ENCODE measurements at places on chromosomes 1 and 21. TPM values are rescaled to one million over a fixed set of nuclear protein-coding genes. Genes with fewer than 3 reads are reported as not detected.

The DPT gene
- polyA plus RNA-seq = 5.0 TPM

The AZIN2 gene
- polyA plus RNA-seq = 10.0 TPM

The ATAD3C gene
- polyA plus RNA-seq = 2.4 TPM

The KCNE2 gene
- 0.81 TPM for polyA plus RNA-seq

The TNN gene
- 1.4 TPM for polyA plus RNA-seq

The NBPF10 gene
- polyA plus RNA-seq = 2.0 TPM

GRCh38 chr1:117416546-117417125 is 49.4 kb downstream of the MAN1A2 start:
- no peak for DNase-seq

- DNase-seq = no peak
These were observed 9.3 kb downstream of the C1QB start for GRCh38 chr1:22662318-22662717.

- no peak for DNase-seq
These were observed 9.9 kb upstream of the ZBTB17 start for GRCh38 chr1:15985611-15986297.

DNA sequence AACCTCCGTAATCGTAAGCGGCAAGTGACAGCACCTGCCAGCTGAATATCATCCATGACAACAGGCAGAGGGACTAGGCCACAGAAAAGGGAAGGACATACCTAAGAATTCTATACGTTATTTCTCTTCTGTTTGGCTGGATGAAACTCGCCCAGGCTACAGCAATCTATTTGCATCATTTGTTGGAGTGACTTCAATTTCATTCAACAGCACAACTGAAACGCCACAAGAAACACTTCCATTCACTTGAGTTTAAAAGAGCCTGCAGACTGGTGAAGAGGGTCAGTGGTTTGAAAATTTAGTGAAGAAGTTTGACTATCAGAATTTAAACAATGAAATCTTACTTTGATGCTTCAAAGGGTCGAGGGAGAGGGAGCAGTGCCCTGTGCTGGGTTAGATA is 378.7 kb downstream of the LMO4 start:
- DNase-seq = peak; percentile 26

DNA sequence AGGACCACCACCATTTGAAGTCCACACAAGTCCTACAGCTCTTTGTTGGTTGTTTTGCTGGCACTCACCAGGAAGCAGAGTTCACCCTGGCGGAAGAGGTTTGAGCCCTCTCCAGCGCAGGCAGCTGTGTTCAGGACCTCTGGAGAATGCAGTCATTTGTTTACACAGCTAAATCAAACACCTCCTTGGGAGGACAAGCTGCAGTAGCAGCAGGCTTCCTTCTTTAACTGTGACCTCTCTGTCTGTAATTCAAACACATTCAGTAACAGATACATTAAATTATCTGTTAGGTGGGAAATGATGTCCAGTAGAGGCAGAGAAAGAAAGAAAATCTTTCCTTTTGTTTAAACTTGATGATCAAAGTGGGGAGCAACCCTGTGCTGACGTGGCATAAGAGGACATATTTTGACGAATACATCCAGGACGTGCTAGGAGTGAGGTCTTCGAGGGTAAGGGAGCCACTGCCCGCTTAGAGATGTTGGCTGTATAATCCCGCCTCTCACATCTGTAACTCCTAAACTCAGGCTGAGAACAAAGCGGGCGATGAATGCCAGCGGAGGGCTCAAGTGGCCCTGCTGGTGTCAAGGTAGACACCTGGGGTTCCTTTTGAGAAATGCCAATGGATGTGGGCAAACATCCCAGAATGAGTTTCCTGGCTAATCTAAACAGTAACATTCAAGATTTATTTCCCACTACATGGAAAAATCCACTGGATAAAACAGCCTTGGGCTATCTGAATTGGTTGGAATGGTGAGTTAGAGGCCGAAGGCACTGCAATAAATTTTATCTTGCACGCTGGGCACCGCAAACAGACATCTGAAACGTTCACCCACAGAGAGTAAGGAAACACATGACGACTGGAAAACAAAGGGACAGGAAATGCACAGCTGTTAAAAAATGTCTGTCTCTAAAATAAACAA is 51.7 kb downstream of the ABCA4 start:
- DNase-seq = peak; percentile 64

DNA sequence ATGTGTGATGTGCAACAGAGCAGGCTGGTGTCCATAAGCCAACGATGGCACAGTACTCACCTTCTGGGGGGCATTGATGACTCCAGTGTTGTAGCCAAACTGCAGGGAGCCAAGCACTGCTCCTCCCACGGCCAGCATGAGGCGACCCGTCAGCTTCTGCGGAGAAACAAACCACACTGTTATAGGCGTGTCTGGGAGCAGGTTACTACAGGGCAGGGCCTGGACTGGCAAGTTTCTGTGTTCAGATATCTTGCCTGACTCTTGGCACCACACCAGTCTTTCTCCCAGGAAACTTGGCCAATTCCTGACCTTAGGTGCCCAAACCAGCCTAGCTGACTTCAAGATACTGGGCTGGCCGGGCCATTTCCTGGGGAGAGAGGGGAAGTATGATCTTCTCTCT is 15.5 kb downstream of the SLC2A1 start:
- no peak for DNase-seq

- DNase-seq = no peak
These were observed 34.0 kb upstream of the SLC19A1 start for GRCh38 chr21:45575993-45576837.

GRCh38 chr1:233406994-233407631 is 79.6 kb downstream of the MAP3K21 start:
- DNase-seq = no peak

GRCh38 chr1:230277201-230278025 is 148.7 kb downstream of the PGBD5 start:
- no peak for DNase-seq
